ENCODE measurements at places on chromosomes 6 and 20.

- peak; percentile 72 for DNase-seq
Measured at GRCh38 chr20:32484225-32484957, 100.7 kb downstream of the NOL4L start.

- no peak for DNase-seq
Measured at GRCh38 chr6:127300411-127300810, 33.7 kb downstream of the RNF146 start.

DNA sequence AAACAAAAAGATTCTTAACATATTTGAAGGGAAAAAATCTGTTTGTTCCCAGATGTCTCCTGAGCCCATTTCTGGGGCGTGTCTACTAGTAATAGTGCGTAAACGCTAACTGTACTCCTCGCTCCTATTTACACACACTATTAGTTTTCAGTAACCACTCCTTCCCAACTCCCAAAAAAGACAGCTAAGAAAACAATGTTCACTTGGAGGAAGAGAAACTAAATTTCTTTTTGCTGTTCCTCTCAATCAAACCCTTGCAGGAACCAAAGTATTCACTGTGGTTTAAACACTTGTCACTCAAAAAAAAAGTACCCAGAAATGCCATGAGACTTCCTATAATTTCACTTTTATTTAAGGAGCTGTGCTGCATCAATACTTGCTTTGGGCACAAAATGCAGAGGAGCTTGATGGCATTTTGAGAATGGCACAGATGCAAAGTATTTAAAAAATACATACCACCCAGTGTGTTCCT lies 118.2 kb downstream of the BACH2 start:
- DNase-seq, result no peak

GRCh38 chr6:41247288-41247865 lies 19.2 kb downstream of the TREML4 start:
- no peak for DNase-seq

GRCh38 chr6:158023597-158023939 lies 41.9 kb downstream of the SYNJ2 start:
- peak; percentile 26 for DNase-seq

GRCh38 chr6:122389704-122390372 lies 9.6 kb upstream of the HSF2 start:
- DNase-seq, result peak; percentile 87

- DNase-seq, result no peak
Measured at GRCh38 chr20:60254901-60255411, 296.7 kb downstream of the CDH26 start.

DNA sequence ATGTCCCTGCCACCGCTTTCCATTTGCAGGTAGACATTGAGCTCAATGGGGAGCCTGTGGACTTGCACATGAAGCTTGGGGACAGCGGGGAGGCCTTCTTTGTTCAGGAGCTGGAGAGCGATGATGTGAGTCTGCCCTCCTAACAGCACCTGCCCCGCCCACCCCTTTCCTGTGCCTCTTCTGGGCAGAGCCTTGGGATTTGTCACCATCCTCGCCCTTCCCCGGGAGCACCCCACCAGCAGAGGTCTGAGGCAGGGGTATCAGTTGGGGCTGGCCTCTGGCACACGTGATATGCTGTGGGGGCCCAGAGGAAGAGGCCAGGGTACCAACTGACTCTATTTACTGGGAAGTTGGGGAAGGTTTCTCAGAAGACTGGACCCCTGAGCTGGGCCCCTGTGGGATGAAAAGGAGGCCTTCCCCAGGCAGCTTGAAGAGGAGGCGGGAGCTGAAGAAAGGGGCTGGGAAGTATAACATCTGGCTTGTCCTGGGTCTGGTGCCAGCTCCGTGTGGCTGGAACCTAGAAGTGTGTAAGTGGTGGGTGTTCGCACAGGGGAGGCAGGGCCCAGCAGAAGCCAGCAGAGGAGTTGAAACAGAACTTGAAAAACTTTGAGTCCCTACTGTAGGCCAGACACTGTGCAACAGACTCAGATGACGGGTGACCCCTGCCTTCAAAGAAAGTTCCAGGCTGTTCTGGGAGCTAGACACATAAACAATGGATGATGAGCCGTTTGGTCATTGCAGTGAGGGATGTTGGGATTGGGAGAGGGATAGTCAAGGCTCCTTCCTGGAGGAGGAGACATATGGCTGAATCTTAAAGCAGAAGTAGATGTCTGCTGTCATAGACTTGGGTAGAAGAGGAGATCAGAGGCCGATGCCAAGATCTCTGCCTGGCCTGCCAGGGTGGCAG lies 7.2 kb downstream of the LPIN3 start:
- DNase-seq, result no peak

GRCh38 chr20:35743693-35744491 lies 1.8 kb upstream of the RBM39 start:
- no peak for DNase-seq

DNA sequence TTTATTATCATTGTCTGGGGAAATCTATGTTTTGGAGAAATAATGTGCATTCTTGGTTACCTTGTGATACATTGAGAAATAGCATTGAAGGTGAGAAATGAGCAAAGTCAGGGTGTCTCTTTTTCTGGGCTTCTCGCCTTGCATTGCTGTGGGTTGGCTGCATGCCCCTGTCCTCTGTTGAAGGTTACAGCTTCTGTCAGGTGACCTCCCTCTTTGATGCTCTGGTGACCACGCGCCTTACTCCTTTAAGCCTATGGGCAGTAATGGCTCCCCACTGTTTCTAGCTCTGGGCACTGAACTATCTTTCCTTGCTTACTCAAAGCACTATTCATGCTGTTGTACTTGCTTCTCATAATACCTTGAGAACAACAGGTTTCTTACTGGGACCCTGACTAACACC lies 14.6 kb downstream of the ADGRB3 start:
- DNase-seq, result no peak

DNA sequence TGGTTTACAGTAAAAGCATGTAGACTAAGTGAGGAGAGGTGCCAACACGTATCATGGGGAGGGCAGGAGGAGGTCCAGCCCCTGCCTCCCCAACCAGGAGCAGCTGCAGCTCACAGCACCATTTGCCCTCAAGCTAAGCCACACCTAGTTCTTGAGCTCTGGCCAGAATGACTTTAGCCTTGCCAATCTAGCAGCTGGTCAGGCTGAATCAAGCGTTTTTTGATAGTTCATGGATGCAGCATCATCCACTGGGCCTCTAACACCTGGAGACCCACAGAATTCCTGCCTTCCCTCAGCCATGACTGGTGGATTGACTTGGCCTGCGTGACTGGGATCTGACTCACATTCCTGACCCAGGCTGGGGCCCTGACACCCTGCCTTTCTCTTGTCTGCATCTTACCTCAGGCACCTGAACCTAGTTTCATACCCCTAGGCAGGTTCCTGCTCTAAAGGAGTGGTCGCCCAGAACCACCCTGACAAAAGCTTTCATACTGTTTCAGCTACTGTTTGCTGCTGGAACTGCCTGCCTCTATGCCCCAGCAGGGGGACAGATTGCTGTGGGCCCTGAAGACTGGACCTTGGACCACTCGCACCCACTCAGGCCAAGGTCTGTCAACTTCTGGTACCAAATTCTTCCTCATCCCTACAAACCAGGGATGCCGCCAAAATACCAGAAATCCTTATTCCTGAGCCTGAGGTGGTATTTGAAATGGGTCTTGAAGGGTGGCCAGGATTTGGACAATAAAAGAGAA lies 122.3 kb downstream of the QRSL1 start:
- no peak for DNase-seq

- DNase-seq, result peak; percentile 57
Measured at GRCh38 chr20:35601990-35602389, 13.6 kb upstream of the SPAG4 start.

- no peak for DNase-seq
Measured at GRCh38 chr6:21856456-21856825, 262.9 kb downstream of the SOX4 start.

DNA sequence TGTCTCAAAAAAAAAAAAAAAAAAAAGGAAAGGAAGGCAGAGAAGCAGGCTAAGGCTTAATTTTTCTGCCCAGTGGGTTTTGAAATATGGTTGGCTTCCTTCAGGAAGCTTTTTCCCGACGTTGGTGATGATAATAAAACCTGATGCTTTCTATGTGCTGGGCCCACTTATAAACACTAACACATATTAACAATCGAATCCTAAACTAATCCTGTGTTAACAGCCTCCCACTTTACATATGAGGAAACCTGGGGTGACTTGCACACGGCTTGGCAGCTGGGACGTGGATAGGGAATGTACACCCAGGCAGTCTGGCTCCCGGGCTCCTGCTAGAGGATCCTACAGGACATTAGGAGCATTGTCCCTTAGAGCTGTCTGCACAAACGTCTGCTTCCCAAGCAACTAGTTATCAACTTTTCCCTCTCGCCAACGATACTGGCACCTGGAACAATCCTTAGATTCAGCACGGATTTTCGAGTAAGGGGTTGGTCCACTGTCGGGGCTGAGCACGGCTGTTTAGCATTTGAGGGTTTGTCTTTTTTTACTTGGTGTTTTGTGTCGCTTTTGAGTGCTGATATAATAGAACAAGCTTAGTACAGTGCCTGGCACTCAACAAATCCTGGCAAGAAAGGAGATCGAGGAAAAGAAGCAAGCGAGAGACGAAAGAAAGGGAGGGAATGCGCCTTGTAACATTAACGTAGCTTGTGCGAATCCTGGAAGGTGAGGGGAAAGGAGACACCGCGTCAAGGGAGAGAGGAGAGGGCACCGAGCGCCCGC lies 622 bp upstream of the KIZ start:
- DNase-seq, result peak; percentile 87

DNA sequence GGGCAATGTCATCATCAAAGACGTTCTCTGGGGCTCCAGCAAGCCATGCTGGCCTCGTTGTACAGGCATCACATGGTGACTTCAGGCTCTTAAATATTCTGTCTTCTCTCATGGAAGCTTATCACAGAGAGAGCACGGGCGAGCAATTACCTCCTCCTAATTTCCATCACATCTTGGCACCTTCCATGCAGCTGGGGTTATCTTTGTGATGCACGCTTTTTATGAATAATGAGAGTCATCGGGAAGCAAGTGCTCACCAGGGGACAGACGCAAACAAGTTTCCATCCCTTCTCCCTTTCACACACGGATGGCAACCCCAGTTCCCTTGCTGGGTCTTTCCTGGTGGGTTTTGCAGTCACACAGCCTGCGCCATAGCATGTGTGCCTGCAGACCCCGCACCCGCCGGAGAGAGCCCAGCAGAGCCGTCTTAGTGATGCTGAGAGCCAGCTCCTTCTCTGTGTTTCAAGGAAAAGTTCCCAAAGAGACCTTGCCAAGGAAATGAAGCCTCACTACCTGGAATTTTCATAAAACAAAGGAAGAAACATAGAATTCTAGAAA lies 116.3 kb upstream of the AFDN start:
- no peak for DNase-seq

- no peak for DNase-seq
Measured at GRCh38 chr6:26123675-26123946, 36.4 kb downstream of the HFE start.

DNA sequence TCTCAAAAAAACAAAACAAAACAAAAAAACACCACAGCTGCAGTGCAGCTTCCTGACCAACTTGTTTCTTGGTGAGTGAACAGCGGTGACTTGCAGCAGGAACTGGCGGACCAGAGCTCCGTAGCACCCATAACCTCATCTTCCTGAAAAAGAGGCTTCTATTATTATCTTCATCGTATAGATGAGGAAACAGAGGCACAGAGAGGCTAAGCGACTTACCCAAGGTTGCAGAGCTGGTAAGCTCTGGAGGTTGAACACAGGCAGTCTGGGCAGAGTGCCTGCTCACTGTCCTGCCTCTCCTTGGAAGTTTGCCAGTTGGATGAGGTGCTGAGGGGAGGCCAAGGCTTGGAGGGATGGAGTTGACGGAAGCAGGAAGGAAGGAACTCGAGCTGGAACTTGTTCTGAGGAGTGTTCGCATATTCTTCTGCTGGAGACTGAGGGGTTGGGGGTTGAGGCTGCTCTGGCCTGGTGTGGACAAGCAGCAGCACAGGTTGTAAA lies 47.9 kb upstream of the CCDC167 start:
- no peak for DNase-seq

DNA sequence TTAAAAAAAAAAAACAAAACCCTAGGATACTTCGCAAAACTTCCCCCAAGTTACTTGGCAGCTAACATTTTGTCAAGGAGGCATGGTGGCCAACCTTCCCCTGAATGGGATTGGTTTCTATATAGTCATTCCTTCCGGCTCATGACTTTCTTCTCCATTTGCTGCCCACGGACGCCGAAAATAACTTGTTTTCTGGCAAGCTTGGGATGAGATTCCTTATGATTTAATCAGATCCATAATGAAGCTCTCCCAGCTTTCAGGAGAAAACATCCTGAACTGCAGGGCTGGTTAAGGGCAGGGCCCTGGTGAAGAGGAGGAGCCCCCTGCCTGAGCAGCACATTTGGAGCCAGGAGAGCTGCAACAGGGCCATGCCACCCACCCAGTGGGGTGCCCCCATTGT lies 49.9 kb downstream of the PPP1R16B start:
- no peak for DNase-seq

DNA sequence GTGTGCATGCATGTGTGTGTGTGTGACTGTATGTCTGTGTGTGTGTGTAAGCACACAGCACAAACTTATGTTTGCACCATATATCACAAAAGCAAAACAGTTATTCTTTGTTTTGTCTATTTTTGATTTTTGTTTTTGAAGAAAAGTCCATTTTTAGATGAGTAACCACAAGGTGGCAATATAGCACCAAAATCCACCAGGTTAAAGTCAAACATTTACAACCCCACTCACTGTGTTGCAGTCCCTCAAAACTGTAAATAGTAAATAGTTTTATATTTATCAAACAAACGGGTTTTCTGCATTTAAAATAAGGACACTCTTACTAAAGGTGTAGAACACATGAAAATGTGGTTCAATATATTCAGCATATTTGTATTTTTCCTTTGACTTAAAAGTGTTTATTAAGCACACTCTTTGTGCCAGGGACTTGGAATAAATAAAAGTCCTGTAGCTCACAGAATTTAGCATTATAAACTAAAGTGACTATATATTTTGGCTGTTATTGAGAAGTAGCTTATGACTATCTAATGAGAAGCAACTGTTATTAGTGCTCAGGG lies 118.5 kb downstream of the GFRAL start:
- DNase-seq, result peak; percentile 20

DNA sequence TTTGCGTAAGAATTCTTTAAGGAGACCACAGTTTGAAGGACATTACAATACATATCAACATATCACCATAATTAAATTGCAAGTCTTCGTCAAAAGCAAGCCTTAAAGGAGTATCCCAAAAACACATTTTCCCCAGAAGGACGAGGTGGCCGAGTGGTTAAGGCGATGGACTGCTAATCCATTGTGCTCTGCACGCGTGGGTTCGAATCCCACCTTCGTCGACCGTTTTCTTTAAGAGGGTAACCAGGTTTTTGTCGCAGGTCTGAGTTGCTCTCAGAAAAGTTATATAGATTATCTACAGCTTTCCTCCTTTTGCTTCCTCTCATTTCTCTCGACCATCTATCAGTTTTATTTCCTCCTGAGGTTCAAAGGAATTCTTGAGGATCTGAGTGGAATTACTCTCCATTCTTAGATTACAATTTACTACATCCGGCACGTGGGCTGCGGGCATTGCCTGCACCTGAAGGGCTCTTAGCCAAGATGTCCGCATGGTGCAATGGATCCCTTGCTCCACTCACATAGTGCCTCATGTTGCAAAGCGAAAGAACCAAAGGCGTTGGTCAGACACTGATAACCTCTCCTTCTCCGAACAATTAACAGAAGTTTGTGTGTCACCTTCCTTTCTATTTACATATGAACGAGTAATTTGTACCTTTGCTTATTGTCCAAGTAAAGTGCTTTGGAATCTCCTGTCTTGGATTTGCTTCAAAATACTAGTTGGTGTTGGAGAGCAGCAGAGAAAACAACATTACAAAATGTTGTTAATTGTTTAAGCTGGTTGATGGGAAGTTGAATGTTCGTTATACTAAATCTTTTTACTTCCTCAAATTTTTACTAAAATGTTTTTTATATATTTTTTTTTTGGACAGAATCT lies 14.0 kb downstream of the POM121L2 start:
- no peak for DNase-seq
